ENCODE measurements at places on chromosomes 2 and 18. TPM values are rescaled to one million over a fixed set of nuclear protein-coding genes. Genes with fewer than 3 reads are reported as not detected.
A peak's percentile ranks its signal among the peaks of the same experiment; 100 is the strongest.

DNA sequence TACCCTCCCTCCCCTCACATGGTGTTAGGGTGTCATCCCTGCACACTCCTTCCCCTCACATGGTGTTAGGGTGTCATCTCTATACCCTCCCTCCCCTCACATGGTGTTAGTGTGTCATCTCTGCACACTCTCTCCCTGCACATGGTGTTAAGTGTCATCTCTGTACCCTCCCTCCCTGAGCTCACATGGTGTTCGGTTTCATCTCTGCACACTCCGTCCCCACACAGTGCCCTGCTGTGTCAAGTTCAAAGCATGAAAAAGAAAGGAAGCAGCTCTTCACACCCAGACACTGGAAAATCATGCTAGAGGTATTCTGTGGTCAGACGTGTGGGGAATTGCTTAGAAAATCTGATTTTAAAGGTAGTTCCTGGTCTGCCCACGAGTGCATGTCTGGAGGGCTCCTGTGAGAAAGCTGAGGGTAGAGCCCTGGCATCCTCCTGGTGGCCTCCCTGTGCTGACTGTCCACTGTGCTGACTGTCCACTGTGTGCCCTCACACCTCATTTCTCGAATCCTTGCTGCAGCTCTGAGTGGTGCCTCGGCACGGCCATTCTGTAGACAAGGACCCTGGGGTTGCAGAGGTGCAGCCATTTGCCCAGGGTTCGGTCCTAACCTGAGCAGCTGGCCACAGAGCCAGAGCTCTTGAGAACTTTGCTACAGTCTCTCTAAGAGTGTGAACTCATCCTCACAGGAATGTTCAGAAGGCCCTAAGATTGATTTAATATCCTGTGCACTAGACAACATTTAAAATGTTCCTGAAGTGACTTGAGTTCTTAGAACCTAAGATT lies 69.1 kb upstream of the NFATC1 start:
- DNase-seq: no peak

The APCDD1 gene
- 182 TPM for polyA plus RNA-seq

The CTNNA2 gene
- 0.17 TPM for polyA plus RNA-seq

DNA sequence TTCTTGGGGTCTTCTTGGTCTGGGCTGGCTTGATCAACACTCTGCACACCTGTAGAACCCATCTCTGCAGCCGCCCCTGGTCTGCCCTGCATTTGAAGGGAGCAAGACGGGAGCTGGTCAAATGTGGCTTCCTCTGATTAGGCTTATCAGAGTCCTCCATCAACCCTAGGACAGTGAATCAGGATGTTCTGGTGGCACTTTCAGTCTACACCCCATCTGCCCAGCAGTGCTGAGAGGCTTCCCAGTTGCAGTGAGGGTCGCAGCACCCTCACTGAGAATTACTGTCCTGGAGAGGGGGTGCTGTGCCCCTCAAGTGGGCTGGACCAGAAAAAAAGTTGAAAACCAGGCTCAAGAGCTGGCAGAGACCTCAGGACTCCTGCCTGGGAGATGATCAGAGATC lies 152.9 kb downstream of the DYSF start:
- no peak for DNase-seq

The ANO7 gene
- polyA plus RNA-seq: 2.2 TPM

The FOXI3 gene
- polyA plus RNA-seq: not detected

The NT5DC4 gene
- polyA plus RNA-seq: not detected

- no peak for DNase-seq
Observed at GRCh38 chr2:58416696-58417095, 175.6 kb upstream of the FANCL start.

The PROKR1 gene
- polyA plus RNA-seq: 0.05 TPM

DNA sequence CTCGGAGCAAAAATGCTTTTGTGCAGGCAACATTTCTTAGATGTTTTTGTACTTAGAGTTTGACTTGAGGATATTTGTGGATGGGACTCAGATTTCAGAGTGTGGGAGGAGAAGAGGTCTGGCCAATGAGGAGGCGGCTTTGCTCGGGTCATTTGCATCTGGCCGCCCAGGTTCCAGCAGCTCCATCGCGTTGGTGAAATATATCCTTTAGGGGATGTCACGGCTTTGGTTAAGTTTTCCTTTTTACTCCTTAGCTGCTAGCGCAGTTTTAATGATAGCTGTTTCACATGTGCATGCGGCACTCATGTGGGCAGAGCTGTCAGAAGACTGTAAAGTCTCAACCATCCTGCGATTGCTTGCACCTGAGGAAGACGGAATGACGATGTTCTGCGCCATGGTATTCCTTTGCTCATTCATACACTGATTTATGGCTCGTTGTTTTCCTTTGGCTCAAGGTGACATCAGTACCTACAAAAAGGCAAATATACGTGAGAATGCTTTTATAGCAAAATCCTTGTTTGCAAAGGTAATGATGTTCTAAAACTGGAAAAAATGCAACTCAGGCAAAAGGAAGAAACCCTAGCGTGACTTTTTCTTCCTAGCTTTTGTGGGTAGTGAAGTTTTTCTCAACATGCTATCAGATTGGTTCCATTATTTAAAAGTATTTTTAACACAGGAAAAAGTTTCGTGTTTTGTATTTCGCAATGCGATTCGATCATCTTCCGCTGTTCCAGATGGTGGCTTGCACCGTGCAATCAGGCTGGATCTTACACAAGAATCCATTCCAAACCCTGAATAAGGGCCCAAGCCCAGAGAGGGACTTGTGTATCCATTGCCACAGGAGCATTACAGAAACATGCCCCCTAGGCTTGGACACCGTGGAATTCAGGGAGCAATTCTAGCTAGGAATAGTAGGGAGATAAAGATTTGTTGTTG lies 70.5 kb upstream of the ZNF516 start:
- peak; percentile 87 for DNase-seq

The CDH19 gene
- 0.15 TPM for polyA plus RNA-seq

GRCh38 chr2:183993052-183993451 lies 605.3 kb upstream of the ZNF804A start:
- DNase-seq: no peak

DNA sequence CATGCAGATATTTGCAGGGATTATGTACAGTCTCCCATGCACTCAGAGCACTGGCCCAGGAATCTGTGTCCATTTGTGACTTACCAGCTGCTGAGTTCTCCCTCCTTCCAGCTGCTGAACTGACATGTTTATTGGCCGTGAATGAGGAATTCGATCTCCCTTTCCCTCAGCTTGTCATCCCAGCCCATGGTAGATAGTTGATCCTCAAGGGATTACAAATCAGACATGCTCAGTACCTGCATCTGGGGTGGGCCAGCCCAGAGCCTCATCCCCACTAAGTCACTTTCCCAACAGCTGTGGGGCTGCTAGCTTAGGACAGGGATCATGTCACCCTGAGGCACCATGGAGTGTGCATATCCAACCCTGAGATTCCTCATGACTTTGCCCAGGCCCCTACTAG lies 1284.9 kb upstream of the LRRTM1 start:
- no peak for DNase-seq

DNA sequence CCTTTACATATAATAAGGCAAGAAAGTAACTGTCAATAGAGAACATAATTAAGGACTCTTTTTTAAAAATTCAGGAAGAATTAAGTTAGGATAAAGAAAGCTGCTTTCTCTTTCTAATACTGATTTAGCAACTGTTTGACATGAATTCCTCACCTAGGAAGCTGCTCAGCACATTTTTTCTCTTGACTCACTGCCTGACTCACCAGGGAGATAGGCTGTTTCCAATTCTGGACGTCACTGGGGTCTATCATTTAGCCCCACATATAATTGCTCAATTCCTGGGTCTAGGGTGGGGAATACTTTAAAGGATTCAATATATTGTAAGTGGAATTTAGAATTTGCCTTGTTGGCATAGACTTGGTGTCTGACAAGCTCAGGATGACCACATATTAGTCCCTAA lies 50.8 kb upstream of the UGP2 start:
- no peak for DNase-seq

The KANSL1L gene
- 52.8 TPM for polyA plus RNA-seq

GRCh38 chr2:69059731-69060290 lies 46.8 kb downstream of the ANTXR1 start:
- DNase-seq: no peak

The ZNF2 gene
- 7.2 TPM for polyA plus RNA-seq

The GBX2 gene
- not detected for polyA plus RNA-seq

DNA sequence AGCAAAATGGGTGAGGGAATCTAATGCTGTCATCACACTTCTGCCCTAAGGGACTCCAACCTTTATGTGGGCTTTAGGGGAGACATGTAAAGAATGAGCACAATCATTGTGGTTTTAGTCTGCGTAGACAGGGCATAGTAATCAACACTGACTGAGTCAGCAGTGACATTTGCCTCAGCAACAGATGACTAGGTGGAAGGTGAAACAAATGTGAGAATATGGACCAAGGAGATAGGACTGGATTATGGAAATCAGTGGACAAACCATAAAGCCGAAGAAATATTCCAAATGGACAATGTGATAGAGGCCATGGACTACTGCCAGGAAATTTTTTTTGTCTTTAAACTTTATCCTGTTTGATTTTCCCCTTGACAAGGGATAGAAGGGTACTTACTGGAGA lies 83.9 kb downstream of the PDK1 start:
- DNase-seq: no peak

DNA sequence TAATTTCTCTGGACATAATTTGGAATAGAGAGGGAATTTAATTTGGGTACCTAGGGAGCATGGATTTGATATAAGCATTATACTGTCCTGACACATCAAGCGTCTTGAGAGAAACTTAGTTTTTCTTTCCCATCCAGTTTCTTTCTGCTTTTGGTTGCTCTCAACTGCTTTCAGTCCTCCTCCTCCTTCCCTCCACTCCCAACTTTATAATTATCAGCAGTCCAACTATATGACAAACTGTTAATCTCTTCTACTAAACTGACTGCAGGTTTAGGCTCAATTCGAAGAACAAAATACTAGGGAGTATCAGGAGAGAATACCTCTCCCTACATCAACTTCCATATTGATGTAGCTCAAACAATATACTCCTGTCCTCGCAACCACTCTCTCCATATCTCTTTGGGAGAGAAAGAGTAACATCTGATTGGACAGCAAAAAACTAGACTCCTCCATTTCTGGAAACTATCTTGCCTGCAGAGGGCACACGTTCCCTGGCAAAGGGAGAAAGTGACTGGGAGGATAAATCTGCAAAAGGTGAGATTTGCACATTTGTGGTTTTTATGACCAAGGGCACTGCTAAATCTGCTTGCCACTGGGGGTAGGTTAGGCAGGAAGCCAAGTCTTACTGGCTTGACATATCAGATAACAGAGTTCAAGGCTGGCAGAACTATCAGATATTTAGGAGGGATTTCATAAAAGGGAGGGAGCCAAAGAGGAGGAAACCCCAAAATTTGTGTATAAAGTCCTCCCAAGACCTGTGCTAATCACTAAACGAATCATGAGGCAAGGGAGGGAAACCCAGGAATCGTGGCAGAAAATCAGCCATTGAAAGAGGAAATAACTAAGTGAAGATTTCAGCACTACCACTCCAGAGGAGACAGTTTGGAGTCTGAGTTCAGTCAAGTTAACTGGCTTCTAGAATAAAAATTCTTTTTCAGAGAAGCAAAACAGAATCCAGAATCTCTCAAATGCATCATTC lies 40.0 kb downstream of the ICA1L start:
- DNase-seq: peak; percentile 25

GRCh38 chr2:140836826-140837225 lies 1294.0 kb downstream of the LRP1B start:
- no peak for DNase-seq

The DUSP28 gene
- 5.7 TPM for polyA plus RNA-seq

DNA sequence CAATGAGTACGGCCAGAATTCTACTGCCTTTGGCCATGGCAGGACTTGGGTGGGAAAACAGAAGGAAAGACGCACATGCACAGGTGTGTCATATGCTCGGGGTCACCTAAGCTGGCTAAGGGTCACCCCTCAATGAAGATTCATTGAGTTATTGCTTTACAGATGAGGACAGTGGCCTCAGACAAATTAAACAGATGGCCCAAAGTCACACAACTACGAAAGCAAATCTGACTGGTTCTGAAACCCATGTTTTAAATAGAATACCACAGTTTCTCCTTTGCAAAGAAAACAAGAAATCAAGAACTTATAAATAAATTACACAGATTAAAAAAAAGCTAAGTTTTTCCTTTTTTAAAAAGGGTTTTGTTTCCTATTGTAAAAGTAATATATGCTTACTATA lies 70.5 kb downstream of the ID2 start:
- DNase-seq: no peak

- DNase-seq: no peak
Observed at GRCh38 chr2:181781078-181781786, 100.9 kb upstream of the NEUROD1 start.
